ENCODE measurements at places on chromosomes 12 and 14. TPM values are rescaled to one million over a fixed set of nuclear protein-coding genes. Genes with fewer than 3 reads are reported as not detected.
A peak's percentile ranks its signal among the peaks of the same experiment; 100 is the strongest.

GRCh38 chr12:90274407-90274806, 565.8 kb upstream of the ATP2B1 start:
- H3K36me3 ChIP-seq, result no peaks in the 10 kb centered on the region
- H3K27me3 ChIP-seq, result no peaks in the 10 kb centered on the region
- H3K27ac ChIP-seq, result no peak overlapping the region
- H3K4me3 ChIP-seq, result no peak overlapping the region

- no peak for DNase-seq
- H3K4me1 ChIP-seq, result peaks cover 2% of the 10 kb centered on the region
- no peaks in the 10 kb centered on the region for H3K36me3 ChIP-seq
- H3K27me3 ChIP-seq, result no peaks in the 10 kb centered on the region
- no peak overlapping the region for H3K4me3 ChIP-seq
- H3K27ac ChIP-seq, result no peak overlapping the region
Measured at GRCh38 chr14:68337279-68337678, 455.6 kb downstream of the ZFP36L1 start.

The TPH2 gene
- total RNA-seq, result not detected

GRCh38 chr12:118846416-118846815, 134.9 kb upstream of the SRRM4 start:
- H3K27ac ChIP-seq, result no peak overlapping the region
- no peaks in the 10 kb centered on the region for H3K36me3 ChIP-seq
- no peaks in the 10 kb centered on the region for H3K27me3 ChIP-seq
- no peak for DNase-seq
- no peak overlapping the region for H3K4me3 ChIP-seq

DNA sequence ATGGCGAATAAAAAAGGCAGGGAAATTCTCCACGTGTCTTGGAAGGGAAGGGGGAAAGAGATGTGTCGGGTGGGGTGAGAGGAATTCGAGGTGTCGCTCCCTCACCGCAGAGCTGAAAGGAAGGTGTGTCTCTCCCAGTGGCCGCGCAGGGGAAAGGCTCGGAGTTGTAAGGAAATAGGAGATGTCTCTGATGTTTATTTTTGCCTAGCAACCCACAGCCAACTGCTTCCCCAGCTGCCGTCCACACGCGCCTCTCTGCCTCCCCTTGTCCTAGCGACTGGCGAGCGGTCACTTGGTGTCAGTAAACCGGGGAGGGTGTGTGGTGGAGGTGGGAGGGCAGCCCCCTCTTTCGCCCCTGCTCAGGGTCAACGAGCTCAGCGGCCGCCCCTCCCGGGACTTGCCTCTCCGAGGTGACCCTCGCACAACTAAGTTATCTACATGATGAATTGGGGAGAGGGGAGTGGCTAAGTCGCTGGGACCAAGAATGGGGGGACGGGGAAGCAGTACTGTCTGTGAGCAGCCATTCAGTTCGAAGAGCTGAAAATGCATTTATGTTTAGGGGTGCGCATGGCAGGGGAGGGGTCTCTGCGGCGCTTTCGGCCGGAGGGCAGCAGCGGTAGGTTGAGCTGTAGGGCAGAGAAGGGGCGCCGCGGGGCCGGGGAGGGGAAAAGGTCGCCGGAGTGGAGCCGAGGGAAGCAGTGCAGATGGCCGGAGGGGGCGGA, 585 bp upstream of the DYRK2 start:
- no peaks in the 10 kb centered on the region for H3K36me3 ChIP-seq
- peaks cover 20% of the 10 kb centered on the region for H3K4me1 ChIP-seq
- no peaks in the 10 kb centered on the region for H3K27me3 ChIP-seq
- peak; percentile 87 for DNase-seq
- peak overlapping the region; percentile 100 for H3K27ac ChIP-seq

GRCh38 chr12:24948757-24949722, at the start of gene BCAT1:
TSS of gene BCAT1 (minus strand) at chr12:24949101. CDS start at chr12:24948932, 169 bp downstream.
- DNase-seq, result peak; percentile 56
- no peaks in the 10 kb centered on the region for H3K4me1 ChIP-seq
- H3K36me3 ChIP-seq, result no peaks in the 10 kb centered on the region

DNA sequence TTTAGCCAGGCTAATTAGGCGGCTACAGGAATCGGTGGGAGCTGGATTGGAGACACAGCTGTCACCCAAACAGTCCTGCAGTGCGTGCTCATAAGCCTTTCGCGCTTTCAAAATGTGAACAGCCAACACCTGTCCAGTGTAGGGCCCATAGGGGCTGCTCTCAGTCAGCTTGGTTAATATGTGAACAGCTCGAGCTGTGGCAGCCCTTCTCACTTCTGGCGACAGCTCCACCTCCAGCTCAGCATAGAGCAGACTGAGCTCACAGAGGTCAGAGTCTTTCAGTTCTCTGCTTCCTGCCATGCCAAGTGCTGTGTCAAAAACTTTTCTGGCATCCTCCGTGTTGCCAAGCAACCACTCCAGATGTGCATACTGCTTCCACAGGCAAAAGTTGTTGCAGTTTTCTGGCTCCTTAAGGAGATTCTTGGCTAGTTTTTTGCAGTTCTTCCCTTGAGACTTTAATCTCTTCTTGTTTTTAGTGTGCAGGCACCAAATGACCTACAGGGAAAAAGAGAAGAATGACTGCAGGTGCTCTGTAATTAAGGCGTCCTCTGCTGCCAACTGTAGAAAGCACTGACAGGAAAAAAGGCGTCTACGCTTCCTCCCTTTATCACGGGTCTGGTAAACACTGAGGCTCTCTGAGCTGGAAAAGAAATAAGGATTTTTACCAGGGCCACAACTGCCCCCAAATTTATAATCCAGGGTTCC, 32.5 kb downstream of the PSMC1 start:
- no peak overlapping the region for H3K4me3 ChIP-seq
- DNase-seq, result no peak
- H3K4me1 ChIP-seq, result no peaks in the 10 kb centered on the region
- no peaks in the 10 kb centered on the region for H3K27me3 ChIP-seq
- no peaks in the 10 kb centered on the region for H3K36me3 ChIP-seq
- no peak overlapping the region for H3K27ac ChIP-seq

The ALG10B gene
- total RNA-seq, result 0.37 TPM

The TOGARAM1 gene
- total RNA-seq, result 23.6 TPM

The MYF5 gene
- total RNA-seq, result not detected

The ACOT4 gene
- 3.5 TPM for total RNA-seq

GRCh38 chr14:66508846-66509621, 1.1 kb downstream of the GPHN start:
- H3K4me1 ChIP-seq, result no peaks in the 10 kb centered on the region
- H3K4me3 ChIP-seq, result peak overlapping the region; percentile 88
- H3K27ac ChIP-seq, result peak overlapping the region; percentile 96
- no peaks in the 10 kb centered on the region for H3K36me3 ChIP-seq
- DNase-seq, result peak; percentile 50

DNA sequence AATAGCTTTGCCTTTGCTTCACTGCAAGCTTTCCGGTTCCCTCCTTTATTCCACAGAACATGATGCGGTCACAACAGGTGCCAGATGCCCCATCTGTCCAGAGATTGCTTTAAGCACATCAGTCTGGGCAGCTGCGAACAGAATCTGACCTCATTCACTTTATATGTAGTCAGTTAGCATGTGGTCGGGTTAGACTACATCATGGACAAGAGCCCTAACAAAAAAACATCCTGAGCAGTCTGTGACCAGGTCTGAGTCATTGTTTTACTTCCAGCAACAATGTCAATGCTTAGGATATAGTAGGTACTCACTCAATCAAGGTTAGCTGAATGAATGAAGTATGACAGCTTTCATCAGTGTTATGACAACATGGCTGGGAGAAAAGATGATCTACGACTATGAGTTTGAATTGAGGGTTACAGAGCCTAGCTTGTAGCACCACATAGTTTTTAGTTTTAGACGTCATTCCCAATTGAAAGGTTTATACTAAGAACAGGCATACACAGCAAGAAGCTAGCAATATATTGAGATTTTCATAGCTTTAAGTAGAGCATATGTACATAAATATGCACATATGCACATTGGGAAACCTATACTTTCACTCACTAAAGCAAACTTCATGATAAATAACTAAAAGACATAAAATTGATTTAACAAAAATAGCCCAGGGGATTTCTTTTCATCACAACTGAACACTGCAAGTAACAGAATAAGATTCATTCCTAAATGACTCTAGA, 64.2 kb upstream of the TMCC3 start:
- DNase-seq, result no peak
- no peaks in the 10 kb centered on the region for H3K4me1 ChIP-seq
- no peaks in the 10 kb centered on the region for H3K27me3 ChIP-seq
- H3K36me3 ChIP-seq, result no peaks in the 10 kb centered on the region

- no peak overlapping the region for H3K27ac ChIP-seq
- no peak overlapping the region for H3K4me3 ChIP-seq
- H3K4me1 ChIP-seq, result peaks cover 13% of the 10 kb centered on the region
- DNase-seq, result no peak
- no peaks in the 10 kb centered on the region for H3K27me3 ChIP-seq
Measured at GRCh38 chr12:121112496-121112895, 20.2 kb upstream of the P2RX7 start.

GRCh38 chr12:66367015-66367667, 64.8 kb downstream of the HELB start:
- H3K4me1 ChIP-seq, result no peaks in the 10 kb centered on the region
- DNase-seq, result no peak
- no peak overlapping the region for H3K4me3 ChIP-seq
- no peaks in the 10 kb centered on the region for H3K36me3 ChIP-seq
- H3K27me3 ChIP-seq, result no peaks in the 10 kb centered on the region
- no peak overlapping the region for H3K27ac ChIP-seq

DNA sequence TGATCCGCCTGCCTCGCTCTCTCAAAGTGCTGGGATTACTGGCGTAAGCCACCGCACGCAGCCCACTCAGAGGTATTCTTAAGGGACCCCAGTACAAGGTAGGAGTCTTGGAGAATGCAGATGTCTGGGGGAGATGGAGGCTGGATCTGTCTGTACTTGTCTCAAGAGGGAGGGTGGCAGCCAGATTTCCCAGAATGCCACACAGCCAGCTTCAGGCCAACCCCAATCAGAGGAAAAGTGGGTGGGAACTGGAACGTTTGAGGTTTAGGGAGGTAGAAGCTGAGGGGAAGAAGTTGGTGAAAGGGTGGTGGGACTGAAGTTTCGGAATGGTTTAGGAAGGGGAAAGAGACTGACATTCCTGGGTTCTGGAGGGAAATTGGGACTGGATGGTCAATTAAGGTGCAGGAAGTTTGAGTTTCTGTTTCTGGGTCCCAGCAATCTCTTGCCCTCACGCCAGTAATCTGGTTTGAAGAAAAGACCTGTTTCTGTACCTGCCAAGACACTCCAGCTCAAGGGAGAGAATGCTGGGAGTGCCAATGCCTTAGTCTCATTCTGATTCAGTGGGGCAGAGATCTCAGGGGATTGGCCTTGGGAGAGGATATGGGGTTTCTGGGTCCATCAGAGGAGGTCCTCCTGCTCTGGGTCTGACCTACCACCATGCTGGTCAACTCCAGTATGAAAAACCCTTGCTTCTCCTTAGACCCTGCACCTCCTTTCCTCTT, 8.1 kb upstream of the ZNF385A start:
- H3K36me3 ChIP-seq, result peaks cover 18% of the 10 kb centered on the region
- no peaks in the 10 kb centered on the region for H3K27me3 ChIP-seq
- H3K4me1 ChIP-seq, result peaks cover 5% of the 10 kb centered on the region
- DNase-seq, result no peak
- no peak overlapping the region for H3K27ac ChIP-seq

GRCh38 chr12:121538699-121539061, 42.1 kb downstream of the KDM2B start:
- no peaks in the 10 kb centered on the region for H3K27me3 ChIP-seq
- DNase-seq, result peak; percentile 38
- H3K27ac ChIP-seq, result no peak overlapping the region
- H3K4me3 ChIP-seq, result no peak overlapping the region
- H3K4me1 ChIP-seq, result peaks cover 11% of the 10 kb centered on the region

- H3K4me1 ChIP-seq, result no peaks in the 10 kb centered on the region
- no peak overlapping the region for H3K27ac ChIP-seq
- no peaks in the 10 kb centered on the region for H3K27me3 ChIP-seq
- no peaks in the 10 kb centered on the region for H3K36me3 ChIP-seq
- H3K4me3 ChIP-seq, result no peak overlapping the region
Measured at GRCh38 chr12:94817695-94818075, 167.3 kb upstream of the TMCC3 start.

DNA sequence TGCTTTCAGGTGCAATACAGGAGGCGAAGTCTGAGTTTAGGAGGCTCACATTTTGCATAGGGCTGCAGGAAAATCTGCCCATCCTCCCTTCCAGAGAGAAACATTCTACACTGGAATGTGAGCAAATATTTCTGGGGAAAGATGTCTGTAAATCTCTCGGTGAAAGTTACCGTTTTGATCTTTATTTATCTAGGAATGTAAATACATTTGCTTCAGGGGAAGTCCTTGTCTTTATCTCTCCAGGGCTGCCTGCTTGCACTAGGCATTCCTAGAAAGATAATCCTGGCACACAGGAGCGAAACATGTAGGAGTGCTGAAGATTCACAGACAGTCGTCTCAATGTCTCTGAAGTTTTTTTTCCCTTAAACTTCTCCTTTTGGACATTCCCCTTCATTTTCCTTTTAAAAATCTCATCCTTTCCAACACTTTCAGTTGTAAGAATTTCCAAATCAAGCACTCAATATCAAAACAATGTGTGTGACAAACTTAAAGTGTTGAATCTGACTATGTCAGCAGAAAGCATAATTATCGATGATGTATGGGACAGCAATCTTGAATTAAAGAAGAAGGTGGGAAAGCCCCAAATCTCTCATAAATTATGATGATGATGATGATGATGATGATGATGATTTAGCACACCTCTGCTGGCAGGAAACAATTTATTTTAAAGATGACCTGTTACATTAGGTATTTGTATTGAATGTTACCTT, 113.4 kb upstream of the RESF1 start:
- H3K36me3 ChIP-seq, result no peaks in the 10 kb centered on the region
- H3K27ac ChIP-seq, result no peak overlapping the region
- no peak overlapping the region for H3K4me3 ChIP-seq
- no peaks in the 10 kb centered on the region for H3K27me3 ChIP-seq
- H3K4me1 ChIP-seq, result no peaks in the 10 kb centered on the region

GRCh38 chr12:122835750-122836026, 431 bp downstream of the HIP1R start:
- peak; percentile 50 for DNase-seq
- peaks cover 52% of the 10 kb centered on the region for H3K4me1 ChIP-seq
- H3K4me3 ChIP-seq, result peak overlapping the region; percentile 40
- H3K27me3 ChIP-seq, result no peaks in the 10 kb centered on the region
- no peaks in the 10 kb centered on the region for H3K36me3 ChIP-seq

DNA sequence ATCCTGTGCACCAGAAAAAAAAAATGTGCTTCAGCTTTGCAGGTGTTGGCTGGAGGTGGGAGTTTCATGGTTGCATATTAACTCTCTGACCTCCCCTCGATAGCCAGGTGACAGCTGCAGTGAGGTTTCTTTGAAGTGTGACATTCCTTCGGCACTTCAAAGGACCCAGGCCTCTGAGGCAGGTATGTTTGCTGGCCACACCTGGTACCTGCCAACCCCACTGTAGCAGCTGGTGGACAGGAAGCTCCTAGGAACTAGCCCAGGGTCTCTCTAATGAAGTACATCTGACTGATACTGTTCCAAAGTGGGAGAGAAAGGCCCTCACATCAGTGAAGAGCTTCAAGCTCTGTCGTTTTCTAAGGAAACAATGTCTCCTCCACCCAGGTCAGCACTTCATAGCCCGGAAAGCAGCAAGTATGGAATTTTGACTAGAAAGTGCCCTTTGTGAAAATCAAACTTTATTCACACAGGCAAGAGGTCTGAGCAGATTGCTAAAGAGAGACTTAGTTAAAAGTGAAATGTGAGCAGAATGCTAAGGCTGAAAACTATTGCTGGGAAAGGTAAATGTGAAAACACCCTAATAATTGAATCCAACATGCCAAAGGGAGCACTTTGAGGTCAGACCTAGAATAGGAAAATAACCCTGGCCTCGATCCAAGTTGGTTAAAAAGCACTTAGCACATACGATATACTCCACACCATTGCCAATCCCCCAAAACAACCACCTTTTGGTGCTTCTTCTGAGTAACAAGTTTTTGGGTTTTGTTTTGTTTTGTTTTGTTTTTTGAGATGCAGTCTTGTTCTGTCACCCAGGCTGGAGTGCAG, 71.3 kb downstream of the PHLDA1 start:
- no peak overlapping the region for H3K27ac ChIP-seq
- no peak overlapping the region for H3K4me3 ChIP-seq
- no peaks in the 10 kb centered on the region for H3K4me1 ChIP-seq
- H3K27me3 ChIP-seq, result no peaks in the 10 kb centered on the region
- DNase-seq, result peak; percentile 39
